ENCODE measurements at places on chromosomes 1 and 21. TPM values are rescaled to one million over a fixed set of nuclear protein-coding genes. Genes with fewer than 3 reads are reported as not detected.

DNA sequence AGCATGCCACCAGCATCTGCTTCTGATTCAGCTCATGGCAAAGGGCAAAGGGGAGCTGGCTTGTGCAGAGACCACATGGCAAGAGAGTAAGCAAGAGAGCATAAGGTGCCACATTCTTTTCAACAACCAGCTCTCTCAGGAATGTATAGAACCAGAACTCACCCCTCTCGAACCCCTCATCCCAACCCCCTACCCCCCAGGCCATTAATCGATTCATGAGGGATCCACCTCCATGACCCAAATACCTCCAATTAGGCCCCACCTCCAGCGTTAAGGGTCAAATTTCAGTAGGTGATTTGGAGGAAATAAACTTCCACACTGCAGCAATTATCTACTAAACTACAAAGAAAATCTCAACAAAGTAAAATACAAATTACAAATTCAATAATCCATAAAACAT, 32.2 kb upstream of the LRRC7 start:
- ATAC-seq = no peak

DNA sequence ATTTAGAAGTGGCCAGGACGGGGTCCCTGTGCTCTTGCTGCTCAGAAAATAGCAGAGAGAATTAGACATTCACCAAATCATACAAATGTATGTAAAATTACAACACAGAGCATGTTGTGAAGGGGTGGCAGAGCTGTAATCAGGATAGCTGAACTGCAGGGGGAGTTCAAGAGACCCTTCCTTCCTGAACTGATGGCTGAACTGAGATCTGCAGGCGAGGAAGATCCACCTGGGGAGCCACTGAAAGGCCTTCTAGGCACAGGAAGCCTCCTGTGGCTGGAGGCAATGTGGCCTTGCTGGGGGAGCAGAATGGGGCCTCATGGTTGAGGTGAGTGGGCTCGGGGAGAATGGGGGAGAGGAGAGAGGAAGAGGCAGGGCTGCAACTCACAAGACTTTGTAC, 216.5 kb downstream of the PRDM2 start:
- ATAC-seq = no peak

- ATAC-seq = no peak
These were observed 367.1 kb downstream of the PBX1 start for GRCh38 chr1:164926107-164926506.

DNA sequence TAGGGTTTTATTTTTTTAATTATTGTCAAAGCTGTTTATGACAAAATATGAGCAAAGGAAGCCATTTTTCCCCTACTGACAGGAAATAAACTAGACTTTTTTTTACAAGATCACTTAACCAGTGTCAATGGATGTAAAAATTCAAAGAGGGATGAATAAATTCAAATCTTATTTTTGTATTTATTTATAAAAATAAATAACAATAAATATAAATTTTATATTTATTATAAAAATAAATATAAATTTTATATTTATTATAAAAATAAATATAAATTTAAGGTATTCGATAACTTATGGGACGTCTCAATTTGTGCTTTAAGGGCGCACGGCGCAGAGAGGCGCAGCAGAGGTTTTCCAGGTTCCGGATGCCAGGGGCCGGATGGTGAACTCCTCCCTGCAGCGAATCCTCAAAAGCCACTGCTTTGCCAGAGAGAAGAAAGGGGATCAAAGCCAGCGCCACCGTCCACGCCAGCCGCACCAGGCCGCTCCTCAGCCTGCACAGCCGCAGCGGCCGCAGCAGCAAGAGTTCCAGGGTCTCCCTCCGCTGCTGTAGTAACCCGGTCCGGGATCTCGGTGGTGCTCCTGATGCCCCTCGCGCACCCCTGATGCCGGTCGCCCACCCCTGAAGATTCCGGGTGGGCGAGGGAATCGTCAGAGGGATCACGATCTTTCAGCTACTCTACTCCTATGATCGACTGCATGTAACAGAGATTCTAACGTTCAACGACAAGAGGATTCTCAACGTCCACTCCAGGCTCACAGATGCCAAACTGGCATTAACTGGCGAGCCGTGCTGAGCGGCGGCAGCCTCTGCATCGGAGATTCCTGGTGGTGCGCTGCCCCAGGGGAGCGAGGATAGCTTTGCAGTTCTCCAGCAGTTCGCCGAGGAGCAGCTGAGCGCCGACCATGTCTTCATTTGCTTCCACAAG, 28.5 kb upstream of the RLF start:
- no peak for ATAC-seq

- peak; percentile 27 for ATAC-seq
These were observed 699 bp upstream of the NES start for GRCh38 chr1:156677616-156678596.

DNA sequence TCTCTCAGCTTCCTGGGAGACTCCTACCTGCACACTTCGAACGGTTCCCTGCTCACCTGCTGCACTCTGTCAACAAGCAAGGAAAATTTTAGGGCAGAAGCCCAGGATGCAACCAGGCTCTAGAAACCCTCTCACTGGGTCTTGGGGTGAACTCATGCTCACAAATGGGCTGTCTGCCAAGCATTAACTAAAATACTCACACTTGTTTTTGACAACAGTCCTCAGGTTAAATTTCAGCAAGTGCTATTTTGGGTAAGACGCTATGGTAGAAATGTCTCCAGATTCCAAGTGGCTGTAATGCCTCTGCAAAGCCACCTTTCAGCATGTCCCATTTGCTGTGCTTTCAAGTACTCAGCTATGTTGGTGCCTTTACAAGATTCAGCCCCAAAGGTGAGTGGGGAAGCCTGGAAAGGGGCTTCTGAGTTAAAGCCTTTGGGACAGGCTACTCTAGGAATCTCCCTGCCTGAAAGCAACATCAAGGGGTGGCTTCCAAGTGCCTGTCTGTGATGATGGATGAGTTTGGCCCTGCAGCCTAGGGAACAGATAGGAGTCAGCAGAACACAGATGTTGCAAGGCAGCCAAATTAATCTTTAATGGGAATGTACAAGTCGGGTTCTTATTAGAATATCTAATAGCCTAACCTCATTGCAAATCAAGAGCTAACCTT, 211.9 kb upstream of the SPAG17 start:
- peak; percentile 79 for ATAC-seq

DNA sequence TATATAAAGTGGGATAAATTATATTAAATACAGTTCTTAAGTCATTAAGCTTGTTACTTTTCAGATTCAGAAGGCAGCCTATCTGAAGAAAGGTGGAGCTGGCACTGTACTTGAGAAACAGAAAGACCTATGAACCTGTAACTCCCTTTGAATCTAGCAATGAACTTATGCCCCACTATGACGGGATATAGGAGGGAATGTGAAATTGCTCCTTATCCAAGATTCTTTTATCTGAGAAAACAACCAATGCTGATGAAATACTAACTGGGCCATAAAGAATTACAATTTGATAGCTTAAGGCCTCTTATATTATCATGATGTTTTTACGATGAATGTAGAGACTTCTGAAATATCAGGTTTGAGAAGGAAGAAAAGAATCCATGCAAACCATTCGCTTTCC, 50.1 kb downstream of the ATP1B1 start:
- no peak for ATAC-seq

DNA sequence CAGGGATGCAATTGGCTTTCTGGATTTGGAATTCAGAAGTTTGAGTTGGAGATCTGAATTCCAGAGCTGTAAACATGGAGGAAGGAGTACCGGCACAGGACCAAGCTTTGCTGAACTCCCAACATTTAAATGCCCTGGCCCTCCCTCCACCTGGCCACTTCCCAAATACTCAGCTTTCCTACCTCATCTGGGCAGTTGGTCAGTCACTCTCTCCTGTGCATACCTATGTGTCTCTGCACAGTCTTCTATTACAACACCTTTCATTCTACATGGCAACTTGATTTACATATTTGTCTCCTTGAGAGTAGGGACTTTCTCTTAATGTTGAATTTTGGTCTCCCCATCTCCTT, 6.1 kb upstream of the KHDRBS1 start:
- no peak for ATAC-seq

DNA sequence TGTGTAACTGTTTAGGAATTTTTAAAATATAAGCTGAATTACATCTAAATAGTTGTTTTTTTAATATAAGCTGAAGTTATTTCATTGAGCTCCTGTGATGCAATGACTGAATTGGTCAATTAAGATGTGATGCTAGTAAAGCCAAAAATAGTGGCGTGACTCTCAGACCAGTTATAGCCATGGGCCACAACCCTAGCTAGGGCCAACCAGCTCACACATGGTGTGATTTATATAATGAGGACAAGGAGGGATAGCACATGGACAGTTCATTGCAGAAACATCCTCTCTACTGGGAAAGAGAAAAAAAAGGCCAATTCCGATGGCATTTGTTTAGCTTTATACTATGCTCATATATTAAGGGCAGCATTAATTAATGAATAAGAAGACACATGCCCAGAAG, 119.3 kb upstream of the PROX1 start:
- no peak for ATAC-seq

DNA sequence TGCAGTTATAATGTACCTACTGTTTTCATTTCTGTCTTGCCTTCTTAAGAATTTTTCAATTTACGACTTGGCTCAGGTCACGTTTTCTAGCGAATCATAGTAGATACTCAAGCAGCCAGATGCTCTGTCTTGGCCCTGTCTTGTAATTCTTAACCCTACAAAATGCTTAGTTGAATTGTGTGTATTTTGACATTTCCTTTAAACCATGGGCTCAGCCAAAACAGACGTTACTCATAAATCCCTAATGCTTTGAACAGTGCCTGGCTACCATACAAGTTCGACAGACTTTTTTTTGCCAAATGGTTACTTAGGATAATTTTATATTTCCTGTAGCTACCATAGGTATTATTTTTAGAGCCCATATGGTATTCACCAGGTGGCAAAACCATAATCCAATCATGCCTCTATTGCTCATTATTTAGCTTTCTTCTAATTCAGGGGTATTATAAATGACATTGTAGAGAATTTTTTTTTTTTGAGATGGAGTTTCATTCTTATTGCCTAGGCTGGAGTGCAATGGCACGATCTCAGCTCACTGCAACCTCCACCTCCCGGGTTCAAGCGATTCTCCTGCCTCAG, 54.3 kb downstream of the KCNK1 start:
- peak; percentile 28 for ATAC-seq

- ATAC-seq = no peak
These were observed 376 bp downstream of the AVPR1B start for GRCh38 chr1:206116873-206117150.

GRCh38 chr1:115951560-115951959, 24.8 kb upstream of the SLC22A15 start:
- ATAC-seq = no peak

- peak; percentile 48 for ATAC-seq
These were observed 243.2 kb upstream of the NR5A2 start for GRCh38 chr1:199784138-199784895.

DNA sequence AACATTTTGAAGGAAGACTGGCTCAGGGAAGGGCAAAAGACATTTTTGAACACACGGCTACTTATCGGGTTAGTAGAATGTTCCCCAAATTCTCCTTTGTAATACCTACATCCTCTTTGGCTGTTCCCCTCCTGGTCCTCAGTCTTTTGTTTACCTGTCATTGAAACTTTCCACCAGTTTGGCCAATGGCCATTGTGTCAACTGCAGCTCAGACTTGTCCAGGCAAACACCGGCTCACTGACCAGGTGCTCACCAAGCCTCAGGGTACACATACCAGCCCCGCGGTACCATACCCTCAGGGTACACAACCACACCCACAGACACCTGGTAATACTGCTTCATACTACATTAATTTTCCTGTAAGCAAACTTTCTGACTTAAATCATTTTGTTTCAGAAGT, 84.8 kb upstream of the ZNF648 start:
- no peak for ATAC-seq

DNA sequence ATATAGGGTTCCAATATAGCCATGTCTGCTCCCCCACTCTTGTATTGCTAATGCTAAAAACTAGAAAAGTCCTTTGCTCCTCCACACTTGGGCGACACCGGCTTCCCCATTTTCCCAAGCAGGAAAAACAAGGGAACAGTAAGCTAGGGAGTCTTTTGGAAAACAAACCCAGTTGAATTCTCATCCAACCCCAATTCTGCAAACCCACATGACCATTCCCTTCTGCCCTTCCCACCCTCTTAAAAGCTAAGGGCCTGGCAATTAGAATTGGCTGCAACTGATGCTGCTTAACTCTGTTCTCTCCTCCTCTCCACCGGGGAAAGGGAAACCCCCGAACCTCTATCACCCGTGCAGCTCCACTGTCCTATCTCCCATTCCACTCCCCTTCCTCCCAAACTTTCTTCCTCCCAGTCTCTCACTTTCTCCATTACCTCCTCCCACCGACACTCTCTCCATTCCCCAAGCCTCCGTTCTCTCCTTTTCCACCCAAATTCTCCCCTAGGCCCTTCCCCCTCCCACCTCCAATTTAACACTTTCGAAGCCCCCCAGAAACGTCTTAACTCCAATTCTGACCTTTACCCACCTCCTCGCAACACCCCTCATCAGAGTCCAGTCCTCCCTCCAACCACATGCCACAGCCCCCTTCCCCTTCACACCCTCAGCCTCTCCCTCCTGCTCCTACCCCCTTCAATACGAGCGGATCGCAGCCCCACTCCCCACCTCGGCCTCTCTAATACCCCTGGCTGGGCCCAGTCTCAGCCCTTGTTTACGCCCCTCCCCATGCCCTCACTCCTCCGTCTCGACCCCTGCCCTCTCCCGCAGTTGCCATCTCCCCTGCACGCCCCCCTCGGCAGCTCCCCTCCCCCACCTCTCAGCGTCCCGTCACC, 701 bp downstream of the DEDD start:
- ATAC-seq = no peak

DNA sequence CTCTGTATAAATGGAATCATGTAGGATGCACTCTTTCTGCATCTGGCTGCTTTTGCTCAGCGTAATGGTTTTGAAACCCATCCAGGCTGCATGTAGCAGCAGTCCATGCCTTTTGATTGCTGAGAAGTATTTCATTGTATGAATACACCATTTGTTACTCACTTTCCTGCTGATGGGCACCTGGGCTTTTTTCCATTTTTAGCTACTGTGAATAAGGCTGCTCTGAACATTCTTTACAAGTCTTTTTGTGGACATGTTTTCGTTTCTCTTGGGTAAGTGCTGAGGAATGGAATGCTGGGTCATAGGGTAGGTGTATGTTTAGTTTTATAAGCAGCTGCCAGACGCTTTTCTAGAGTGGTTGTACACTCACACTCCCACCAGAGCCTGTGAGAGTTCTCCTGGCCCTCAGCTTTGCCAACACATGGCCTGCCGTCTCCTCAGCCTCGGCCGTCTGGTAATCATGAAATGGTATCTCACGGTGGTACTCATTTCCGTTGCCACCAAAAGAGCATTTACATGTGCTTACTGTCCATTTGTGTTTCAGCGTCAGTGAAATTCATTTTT, 22.7 kb downstream of the SLX9 start:
- ATAC-seq = no peak

S100A2 gene
- 4,166 TPM for total RNA-seq

ELAPOR1 gene
- total RNA-seq = 1.9 TPM

GOLT1A gene
- not detected for total RNA-seq

PHF13 gene
- total RNA-seq = 7.5 TPM

PLEKHG5 gene
- 24.4 TPM for total RNA-seq

CD244 gene
- 0.56 TPM for total RNA-seq

RGS1 gene
- 1.7 TPM for total RNA-seq

RPS6KC1 gene
- total RNA-seq = 8.5 TPM

SFN gene
- total RNA-seq = 2,315 TPM

PLCH2 gene
- 21.0 TPM for total RNA-seq

ZNF593OS gene
- 0.16 TPM for total RNA-seq

LPAR3 gene
- total RNA-seq = 20.6 TPM

CD1E gene
- not detected for total RNA-seq

CDCA8 gene
- total RNA-seq = 14.1 TPM

EFNA1 gene
- 40.9 TPM for total RNA-seq

NOS1AP gene
- 1.4 TPM for total RNA-seq

MMP23B gene
- 0.92 TPM for total RNA-seq

TRAF3IP3 gene
- 0.80 TPM for total RNA-seq

TMEM51 gene
- 22.5 TPM for total RNA-seq
